ENCODE measurements at places on chromosomes 4 and X.

GRCh38 chr4:81508411-81509185, 36.9 kb upstream of the RASGEF1B start:
- no peak for DNase-seq

DNA sequence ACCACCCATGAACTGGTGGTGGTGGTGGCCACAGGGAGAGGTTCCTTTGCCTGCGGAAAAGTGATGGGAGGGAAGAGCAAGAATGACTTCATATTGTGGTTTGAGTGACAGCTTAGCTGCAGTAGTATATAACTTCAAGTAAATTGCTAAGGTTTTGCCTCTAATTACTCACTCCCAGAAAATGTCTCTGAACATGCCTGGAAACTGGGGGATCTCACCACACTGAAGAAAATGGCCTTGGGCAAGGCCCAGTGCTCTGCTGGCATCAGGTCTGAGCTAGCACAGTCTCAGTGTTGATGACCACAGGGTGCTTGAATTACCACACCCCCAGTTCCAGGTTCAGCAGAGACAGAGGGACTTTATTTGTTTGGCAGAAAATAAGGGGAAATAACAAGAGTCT, 2085.4 kb downstream of the ARAP2 start:
- no peak for DNase-seq

- no peak for DNase-seq
These were observed 91.6 kb upstream of the STX18 start for GRCh38 chr4:4633431-4633830.

GRCh38 chr4:59814402-59815010, 1385.6 kb upstream of the ADGRL3 start:
- DNase-seq, result no peak

DNA sequence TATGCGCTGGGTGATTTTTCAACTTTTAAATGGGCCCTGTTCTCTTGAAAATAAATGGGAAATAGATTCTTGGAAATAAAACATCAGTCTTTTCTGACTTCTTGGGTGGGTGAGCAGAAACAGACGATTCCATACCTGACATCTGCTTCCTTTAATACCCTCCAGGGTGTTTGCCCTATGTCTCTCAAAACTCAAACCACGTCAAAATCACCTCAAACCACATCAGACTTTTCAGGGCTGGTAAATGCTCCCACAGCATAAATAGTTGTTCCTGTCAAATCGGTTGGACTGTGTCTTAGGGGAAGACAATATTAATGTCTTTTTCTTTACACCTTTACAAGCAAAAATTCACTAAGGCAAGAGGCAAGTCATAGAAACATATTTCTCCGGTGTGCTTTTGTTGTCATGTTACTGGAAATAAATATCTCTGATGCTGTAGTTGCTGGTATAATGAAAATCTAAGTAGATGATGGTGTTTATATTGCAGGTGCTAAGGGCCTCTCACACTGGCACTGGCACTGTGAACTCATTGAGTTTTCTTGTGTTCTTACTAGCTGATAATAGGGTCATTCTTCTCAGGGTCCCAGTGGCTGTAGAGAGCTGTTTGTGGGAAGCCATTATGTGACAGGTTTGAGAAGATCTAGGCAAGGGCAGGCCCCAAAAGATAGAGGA, 380.4 kb downstream of the RAPGEF2 start:
- DNase-seq, result no peak

- DNase-seq, result no peak
These were observed 56.7 kb downstream of the PRPS1 start for GRCh38 chrX:107684956-107685385.

All from SHP77 treated with DMSO at 0.1 percent for 48 hours (cell line).